ENCODE measurements at places on chromosomes 1 and 21.

DNA sequence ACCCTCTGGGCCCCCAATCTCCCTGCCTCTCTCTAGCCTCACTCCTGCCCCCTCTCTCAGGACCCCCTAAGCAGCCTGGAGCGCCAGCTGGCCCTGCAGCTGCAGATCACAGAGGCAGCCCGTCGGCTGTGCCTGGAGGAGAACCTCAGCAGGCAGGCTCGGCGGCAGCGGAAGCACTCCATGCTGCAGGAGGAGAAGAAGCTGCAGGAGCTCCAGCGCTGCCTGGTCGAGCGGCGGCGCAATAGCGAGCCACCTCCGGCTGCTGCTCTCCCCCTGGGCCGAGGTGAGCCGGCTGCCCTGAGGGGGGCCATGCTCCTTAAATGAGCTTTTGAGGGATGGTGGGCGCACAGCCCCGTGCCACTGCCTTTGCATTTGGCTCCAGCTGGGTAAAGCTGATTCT is 6.2 kb downstream of the INAVA start:
- no peak for DNase-seq

DNA sequence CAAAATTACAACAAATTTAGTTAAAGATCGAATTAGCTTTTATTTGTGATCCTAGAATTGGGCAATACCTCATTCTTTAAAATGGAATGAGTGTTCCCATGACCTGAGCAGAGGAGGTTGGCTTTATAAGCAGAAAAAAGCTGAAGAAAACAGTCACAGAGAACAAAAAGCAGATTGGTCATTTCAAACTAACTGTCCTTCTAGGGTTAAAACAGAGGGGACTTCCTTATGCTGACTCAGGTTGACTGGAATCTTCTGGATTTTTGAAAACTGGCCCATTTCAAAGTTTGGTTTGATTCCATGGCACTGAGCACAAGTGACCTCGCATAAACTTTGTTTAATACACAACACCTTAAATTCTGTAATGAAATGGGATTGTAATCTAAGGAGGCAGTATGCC is 17.6 kb downstream of the NFASC start:
- no peak for DNase-seq

- DNase-seq, result no peak
Measured at GRCh38 chr1:90831910-90832309, 114.8 kb upstream of the BARHL2 start.

GRCh38 chr1:10591010-10591409 is 116.3 kb downstream of the PEX14 start:
- DNase-seq, result no peak

GRCh38 chr1:46401964-46402626 is 8.0 kb downstream of the FAAH start:
- DNase-seq, result no peak

- no peak for DNase-seq
Measured at GRCh38 chr1:244104309-244105060, 53.4 kb downstream of the ZBTB18 start.

- DNase-seq, result no peak
Measured at GRCh38 chr1:67827688-67828087, 5.6 kb downstream of the GNG12 start.

DNA sequence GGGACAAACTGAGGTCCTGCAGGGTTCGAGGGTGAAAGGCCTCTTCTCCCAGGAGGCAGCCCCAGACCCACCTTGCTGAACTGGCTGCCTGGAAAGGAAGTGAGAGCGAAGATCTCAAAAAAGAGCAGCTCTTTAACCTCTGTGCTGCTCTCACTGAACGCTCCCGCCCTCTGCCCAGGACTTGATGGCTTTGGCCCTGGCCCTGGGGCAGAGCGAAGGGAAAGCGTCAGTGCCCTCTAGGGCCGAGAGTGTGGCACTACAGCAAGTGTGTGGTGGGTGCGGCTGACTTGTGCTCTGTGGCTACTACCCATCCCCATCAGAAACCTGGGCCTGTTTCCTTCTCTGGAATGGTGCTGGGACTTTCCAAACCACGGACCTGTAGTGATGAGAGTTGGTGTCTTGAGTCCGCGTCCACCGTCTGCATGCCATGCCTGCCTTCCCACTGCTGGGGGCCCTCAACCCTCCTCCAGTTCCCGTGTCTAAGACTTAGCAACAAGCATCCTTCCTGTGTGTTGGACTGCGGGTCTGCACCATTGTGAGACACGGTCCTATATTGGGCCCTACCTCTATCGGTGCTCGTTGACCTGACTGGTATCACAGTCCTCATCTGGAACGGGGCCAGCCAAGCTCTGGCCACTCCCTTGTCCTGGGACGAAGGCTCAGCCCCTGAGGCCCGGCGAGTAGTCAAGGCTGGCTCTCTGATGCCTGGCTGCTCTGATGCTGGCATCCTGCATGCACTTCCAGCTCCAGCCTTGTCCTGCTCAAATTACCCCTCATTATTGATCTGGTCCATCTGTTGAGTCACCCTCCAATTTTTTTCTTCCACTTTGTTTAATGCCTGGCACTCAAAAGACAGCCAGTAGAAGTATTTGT is 180.3 kb downstream of the DISC1 start:
- DNase-seq, result no peak

DNA sequence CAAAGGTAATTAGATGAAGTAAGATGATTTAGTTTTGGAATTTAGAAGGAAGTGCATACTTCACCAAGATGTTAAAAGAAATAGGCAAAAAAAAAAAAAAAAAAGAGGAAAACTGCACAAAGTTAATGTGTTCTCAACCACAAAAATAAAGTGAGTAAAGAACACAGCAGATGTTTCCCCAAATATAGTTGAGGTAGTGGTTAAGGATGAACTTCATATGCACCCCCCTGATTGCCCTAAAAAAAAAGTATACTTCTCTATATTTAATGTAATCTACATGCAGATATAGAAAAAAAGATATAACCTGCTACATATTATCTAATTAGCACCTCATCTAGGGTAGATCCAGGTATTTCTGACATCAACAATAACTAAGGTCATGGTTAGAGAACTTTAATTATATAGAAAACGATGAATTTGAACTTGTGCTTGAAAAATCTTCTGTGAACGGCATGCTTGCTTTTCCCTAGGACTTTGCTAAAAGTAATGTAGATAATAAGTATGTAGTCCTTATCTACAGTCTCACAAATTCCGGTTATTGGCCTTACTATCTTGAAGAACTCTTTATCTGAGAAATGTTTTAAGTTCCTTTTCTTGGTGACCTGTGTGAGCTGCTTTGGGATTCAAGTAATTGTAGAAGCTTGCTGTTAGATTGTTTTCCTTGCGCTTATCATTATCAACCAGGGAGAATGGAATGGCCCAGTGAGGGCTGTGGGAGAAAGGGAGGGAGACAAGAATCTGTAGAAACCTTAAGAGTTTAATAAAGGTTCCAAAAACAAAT is 70.1 kb upstream of the LRRC7 start:
- no peak for DNase-seq

- no peak for DNase-seq
Measured at GRCh38 chr1:185442050-185442449, 125.0 kb upstream of the IVNS1ABP start.

GRCh38 chr1:212721388-212722247 is 22.0 kb upstream of the BATF3 start:
- no peak for DNase-seq

DNA sequence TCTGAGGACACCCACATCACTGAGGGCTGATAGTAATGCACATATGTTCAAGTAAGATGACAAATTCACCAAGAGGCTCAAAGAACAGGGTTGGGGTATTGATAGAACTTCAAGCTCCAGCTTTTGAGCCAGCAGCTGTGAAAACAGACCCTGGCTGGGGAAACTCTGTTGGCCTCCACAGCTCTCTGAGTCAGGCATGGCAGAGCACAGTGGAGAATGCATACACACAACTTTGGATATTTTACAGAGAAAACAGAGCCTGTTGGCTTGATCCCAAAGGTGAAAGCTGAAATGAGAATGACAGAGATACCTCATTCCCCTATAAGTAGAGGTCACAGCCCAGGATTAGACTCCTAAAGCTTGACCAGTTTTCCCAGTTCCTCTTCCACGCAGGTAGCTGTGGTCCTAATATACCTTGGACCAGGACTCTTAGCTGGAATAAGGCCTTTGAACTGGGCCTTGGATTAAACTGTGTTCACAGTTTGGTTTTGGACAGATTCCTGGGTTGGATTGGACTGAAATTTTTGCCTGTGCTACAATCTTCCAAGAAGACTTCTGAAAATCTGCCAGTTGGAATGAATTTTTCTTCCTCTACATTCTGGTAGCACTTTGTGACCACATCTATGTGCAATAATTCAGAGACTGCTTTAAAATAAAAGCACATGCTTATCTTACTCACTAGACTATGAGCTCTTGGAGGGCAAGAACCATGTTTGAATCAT is 101.6 kb upstream of the HMGB4 start:
- no peak for DNase-seq

GRCh38 chr1:151728151-151729054 is 7.1 kb downstream of the RIIAD1 start:
- no peak for DNase-seq

DNA sequence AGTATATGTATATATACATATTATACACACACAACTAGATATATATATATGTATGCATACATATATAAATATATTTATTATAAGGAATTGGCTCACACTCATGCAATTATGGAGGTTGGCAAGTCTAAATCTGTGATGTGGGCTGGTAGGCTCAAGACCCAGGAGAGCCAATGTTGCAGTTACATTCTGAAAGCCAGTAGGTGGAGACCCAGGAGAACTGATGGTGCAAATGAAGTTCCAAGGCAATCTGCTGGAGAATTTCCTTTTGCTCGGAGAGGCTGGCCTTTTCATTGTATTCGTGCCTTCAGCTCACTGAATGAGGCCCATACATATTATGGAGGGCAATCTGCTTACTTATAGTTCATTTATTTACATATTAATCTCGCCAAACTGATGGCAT is 9.4 kb downstream of the IVL start:
- DNase-seq, result no peak

DNA sequence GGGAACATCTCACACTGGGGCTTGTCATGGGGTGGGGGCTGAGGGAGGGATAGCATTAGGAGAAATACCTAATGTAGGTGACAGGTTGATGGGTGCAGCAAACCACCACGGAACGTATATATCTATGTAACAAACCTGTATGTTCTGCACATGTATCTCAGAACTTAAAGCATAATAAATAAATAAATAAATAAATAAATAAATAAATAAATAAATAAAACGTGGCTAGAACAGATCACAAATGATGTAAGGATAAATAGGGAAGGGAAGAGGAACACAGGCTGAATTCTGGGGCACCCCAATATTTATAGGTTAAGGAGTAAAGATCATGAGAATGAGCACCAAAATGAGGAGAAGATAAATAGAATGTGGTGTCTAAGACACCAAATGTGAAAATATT is 592.2 kb downstream of the AMY1C start:
- DNase-seq, result no peak

- DNase-seq, result no peak
Measured at GRCh38 chr1:184626076-184627006, 128.3 kb downstream of the EDEM3 start.

- no peak for DNase-seq
Measured at GRCh38 chr1:113388621-113389358, 1.5 kb upstream of the MAGI3 start.

DNA sequence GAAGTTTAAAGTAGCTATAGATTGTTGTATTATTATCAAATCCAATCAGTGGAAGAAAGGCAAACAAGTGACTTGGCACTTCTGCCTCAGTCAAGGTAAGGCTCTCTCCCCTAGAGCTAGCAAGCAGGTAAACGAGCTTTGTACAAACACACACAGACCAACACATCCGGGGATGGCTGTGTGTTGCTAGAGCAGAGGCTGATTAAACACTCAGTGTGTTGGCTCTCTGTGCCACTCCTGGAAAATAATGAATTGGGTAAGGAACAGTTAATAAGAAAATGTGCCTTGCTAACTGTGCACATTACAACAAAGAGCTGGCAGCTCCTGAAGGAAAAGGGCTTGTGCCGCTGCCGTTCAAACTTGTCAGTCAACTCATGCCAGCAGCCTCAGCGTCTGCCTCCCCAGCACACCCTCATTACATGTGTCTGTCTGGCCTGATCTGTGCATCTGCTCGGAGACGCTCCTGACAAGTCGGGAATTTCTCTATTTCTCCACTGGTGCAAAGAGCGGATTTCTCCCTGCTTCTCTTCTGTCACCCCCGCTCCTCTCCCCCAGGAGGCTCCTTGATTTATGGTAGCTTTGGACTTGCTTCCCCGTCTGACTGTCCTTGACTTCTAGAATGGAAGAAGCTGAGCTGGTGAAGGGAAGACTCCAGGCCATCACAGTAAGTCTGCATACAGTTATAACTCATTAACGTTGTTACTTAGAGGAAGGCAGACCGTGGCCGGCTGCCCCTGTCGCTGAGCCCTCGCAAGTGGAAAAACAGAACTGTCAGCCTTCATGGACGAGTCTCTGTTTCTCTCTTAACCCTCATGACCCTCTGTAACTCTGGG is at the start of gene PALMD:
Gene PALMD, plus strand, starts transcription at position 415 of the 833 bp plus-strand sequence. Its CDS starts 205 bp downstream, at position 620.
- no peak for DNase-seq

- DNase-seq, result no peak
Measured at GRCh38 chr1:203934027-203934426, 72.6 kb downstream of the SNRPE start.

- DNase-seq, result no peak
Measured at GRCh38 chr1:20742671-20743070, 10.2 kb upstream of the SH2D5 start.

GRCh38 chr1:188249811-188250210 is 1421.1 kb downstream of the PLA2G4A start:
- no peak for DNase-seq

GRCh38 chr1:177172866-177173265 is 2.1 kb downstream of the BRINP2 start:
- no peak for DNase-seq

GRCh38 chr1:194309697-194310096 is 1123.3 kb upstream of the B3GALT2 start:
- DNase-seq, result no peak

DNA sequence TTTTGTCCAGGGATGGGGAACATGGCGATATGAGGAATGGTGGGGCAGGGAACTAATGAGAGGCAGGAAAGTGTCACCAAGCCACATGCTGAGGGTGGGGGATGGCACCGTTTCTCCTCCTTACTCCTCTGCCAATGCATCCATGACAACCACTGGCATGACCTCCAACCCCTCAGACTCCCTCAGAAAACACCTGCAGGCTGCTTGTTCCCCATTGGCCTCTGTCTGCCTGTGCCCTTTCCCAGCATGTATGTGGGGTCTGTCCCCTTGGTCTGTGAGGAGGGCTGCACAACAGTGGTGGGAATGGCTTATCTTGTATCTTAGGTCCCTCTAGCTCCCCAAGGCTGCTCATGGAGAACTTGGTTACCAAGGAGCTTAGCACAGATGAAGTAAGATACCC is 137.2 kb upstream of the NGF start:
- no peak for DNase-seq

- DNase-seq, result no peak
Measured at GRCh38 chr1:87993051-87993450, 664.4 kb downstream of the LMO4 start.

GRCh38 chr1:93597709-93598108 is 83.9 kb downstream of the BCAR3 start:
- no peak for DNase-seq

DNA sequence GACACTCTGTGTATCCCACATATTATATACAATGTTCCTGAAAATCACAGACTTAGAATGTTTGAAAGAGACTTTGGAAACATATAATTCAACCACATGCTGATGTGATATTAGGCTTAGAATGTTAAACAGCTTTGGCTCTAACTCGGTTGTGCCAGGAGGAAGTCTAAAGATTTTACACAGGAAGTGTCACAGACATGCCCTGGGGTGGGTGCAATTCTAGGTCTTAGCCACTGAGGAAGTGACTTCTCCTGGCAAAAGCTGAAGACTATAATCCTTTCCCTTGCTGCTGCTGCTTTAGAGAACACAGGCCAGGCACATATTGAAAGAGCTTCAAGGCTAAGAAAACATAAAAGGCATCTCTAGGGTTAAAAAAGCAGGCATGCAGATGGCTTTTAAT is 51.0 kb downstream of the RPL5 start:
- no peak for DNase-seq

Data from omental fat pad (tissue), 4 donors.